ENCODE measurements at places on chromosomes 12 and 14.

GRCh38 chr12:87259391-87259790 is 769.8 kb downstream of the C12orf50 start:
- no peak for DNase-seq

GRCh38 chr14:59961518-59962062 is 41.6 kb downstream of the LRRC9 start:
- no peak for DNase-seq

- DNase-seq = no peak
Observed at GRCh38 chr14:90642244-90642717, 173.9 kb downstream of the TTC7B start.

DNA sequence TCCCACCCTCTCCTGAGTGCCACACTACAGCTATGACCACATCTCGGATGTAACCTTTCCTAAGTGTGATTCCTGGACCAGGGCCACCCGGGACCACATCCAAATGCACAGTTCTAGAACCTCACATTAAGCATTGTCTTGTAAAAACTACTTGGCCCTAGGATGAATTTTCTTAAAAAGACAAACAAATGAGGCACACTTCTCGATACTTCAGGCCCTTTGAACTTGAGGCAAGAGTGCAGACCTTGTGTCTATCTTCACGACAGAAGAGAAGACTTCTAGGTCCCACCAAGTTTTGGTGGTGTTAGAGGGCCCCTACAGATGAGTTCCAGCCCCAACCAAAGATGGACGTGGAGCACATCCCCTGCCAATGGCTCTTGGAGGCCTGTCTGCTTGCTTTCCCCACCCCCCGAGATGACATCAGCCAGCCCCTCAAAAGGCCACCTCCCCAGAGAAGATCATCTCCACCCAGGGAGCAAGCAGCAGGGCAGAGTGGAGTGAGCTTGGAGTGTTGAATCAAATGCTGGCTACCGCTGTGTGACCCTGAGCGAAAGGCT is 9.3 kb downstream of the ISCU start:
- DNase-seq = no peak

DNA sequence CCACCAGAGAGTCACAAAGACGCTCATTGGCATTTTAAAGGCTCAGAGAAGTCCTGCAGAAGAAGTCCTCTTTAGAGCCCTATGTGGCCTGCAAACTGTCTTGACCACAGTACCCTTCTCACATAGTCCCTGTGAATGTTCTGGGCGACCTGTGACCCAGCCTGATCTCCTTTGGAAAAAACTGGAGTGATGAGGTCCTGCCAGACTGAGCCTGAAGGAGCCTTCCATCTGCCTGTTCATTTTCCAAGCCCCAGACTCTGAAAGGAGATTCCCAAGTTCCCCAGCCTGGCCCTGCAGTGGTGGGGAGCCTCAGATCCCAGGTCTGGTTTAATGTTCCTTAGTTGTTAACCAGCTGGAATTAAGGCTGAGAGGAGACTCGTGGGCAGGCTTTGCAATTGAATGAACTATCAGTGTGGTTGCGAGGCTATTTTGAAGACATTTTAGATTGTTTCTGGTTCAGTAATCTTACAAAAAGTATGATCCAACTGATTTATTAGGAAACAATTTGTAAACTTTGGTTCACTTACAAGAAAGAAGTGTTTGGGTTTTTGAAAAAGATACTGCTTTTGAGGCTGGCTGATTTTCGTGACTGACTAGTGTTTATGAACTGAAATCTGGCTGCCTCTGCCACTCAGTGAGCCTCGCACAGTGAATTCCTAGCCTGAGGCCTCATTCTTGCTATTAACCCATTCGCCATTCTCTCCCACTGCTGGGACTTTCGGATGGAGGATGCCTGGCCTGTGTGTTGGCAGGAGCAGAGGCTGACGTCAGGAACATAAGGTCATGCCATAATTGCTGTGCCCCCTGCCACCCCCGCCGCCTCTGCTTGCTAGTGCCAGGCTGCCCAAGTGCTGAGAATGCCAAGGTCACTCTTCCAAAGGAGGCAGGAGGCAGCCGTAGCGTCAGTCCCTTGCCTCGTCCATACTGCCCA is 249.0 kb downstream of the CACNA1C start:
- DNase-seq = no peak

GRCh38 chr12:75227132-75227531 is 17.5 kb upstream of the KCNC2 start:
- no peak for DNase-seq

DNA sequence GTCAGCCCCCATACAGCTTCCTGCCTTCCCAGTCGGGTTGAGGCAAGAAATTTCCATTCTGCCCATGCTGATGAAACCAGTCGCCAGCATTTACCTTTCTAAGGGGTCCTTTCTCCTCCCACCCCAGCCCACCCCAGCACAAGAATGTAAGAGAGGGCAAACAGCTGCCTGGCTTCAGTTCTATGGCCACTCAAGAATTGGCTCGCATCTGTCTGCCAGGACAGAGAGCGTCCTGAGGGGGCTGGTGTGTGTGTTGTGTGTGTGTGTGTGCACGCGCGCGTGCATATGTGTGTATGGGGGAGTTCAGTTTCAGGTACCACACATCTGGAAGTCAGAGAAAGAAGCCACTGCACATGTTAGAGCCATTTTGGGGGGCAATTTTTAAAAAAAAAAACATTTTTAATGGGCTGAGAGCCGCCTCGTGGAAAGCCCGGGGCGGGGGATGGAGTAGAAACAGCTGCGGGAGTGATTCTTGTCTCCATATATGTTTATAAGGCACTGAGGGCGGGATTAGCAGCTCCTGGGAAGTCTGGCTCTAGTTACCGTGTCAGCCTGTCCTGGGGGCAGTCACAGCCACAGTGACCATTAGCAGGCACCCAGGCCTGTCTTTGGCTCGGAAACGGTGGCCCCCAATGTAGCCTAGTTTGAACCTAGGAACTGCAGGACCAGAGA is at the start of gene WNT5B:
Gene WNT5B (plus strand): TSS at position 566 of the 672 bp plus-strand sequence. CDS start 2,124 bp downstream, outside the sequence.
- DNase-seq = no peak

GRCh38 chr12:21655591-21655990 is 2.1 kb downstream of the LDHB start:
- no peak for DNase-seq

DNA sequence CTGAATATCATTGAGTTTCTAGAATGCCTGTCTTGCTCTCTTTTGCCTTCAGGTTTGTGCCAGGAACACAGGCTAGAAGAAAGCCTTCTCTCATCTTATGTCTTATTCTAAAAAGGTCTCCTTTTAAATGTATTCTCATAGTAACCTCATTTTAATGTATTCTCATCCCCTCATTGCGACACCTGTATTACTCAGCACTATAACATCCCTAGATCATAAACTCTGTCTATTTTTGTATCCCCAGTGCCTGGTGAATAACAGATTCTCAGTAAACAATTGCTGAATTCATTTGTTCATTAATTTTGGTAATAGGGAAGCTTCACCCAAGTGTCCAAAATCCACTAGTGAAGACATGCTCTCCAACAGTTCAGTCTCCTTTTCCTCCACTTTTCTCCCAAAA is 8.8 kb upstream of the LRRK2 start:
- DNase-seq = no peak

- no peak for DNase-seq
Observed at GRCh38 chr12:65300679-65301349, 22.3 kb downstream of the MSRB3 start.

DNA sequence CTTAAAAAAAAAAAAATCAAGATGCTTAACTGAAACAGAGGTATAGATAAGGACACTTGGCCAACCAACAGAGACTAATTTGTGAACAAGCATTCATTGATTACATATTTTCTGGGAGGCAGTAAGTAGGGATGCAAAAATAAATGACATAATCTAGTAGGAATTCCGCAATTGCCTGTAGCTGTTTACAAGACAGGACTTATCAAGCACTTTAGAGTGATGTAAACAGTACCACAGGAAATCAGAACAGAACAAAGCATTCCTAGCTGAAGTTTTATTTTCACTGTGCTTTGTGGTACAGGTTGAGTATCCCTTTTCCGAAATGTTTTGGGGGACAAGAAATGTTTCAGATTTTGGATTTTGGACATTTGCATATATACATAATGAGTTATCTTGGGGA is 68.2 kb upstream of the FGD4 start:
- no peak for DNase-seq

GRCh38 chr14:103133210-103134140 is 10.2 kb downstream of the TNFAIP2 start:
- no peak for DNase-seq

GRCh38 chr12:66392266-66392915 is 90.1 kb downstream of the HELB start:
- DNase-seq = no peak

GRCh38 chr14:100775351-100775830 is 48.7 kb downstream of the DLK1 start:
- DNase-seq = no peak

GRCh38 chr12:104680070-104680469 is 223.3 kb downstream of the CHST11 start:
- no peak for DNase-seq

DNA sequence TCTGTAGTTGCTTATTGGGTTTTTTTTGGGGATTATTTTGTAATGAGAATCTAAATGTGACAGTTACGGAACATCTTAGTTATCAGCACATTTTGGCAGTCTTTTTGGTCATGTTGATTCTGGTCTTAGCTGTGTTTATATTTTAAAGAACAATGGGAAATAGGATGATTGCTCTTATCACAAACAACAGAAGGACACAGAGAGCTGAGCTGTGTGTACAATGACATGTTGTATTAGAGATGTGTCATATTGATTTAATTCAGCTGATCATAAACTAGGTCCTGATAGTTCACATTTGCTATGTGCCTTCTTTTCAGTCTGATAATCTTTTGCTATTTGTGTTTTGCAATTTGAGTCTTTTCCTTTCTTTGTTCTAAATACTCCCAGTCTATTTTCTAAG is 781.7 kb downstream of the TRHDE start:
- no peak for DNase-seq

DNA sequence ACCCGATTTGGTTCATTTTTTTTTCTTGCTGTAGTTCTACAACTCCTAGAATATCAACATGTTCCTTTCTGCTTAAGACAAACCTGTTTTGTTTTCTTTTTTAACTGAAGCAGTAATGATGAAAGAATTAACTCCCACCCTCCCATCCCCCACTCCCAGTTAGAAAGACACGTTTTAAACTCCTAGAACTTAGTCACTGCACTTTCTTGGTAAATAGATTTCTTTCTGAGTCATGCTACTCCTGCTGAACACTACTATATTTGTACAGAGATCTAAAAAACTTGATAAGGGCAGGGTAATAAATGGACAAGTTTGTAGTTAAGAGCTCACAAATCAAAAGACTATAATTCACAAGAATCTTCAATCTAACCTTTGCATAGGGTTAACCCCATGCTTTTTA is 118.9 kb upstream of the PTPRB start:
- no peak for DNase-seq

GRCh38 chr14:97791906-97792305 is 994.7 kb downstream of the VRK1 start:
- no peak for DNase-seq

DNA sequence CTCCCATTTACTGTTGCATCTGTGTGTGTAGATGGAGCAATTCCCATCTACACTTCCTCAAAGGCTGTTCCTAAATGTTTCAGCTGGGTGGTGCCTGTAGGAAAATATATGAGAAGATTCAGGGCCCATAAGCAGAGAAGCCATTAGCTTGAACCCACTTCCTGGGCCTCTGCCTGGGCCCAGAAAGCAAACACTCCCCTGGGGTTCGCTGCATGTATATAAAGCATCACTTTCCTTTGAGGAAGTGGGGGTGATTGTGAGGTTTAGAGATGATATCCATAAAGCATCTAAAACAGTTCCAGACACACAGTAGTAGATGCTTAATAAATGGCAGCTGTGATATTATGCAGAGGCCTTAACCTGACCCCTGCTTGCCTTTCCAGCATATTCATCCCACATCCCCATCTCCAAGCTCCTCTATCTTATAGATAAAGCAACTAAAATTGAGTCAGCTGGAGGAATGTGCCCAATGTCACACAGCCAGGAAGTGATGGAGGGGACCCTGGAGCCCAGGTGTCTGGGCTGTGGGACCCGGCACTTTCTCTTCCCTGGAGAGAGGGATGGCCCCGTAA is 280.0 kb upstream of the CRY1 start:
- no peak for DNase-seq

- no peak for DNase-seq
Observed at GRCh38 chr12:25347716-25348592, 97.2 kb upstream of the KRAS start.

DNA sequence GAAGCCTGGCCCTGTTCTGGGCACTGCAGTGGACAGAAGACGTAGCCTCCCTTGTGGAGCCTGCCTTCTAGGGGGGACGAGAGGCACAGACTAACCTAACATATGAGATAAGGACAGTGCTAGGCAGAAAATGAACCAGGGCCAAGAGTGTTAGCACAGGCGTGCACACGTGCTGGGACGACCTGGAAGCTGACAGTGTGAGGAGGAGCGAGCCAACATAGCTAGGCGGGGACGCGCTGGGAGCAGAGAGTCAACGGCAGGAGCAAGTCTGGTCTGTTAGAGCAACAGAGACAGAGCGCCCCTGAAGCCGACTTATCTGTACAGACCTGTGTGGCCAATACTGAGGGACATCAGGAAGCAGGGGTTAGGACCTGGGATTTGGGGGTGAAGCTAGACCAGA is 8.0 kb downstream of the PXMP2 start:
- DNase-seq = no peak

DNA sequence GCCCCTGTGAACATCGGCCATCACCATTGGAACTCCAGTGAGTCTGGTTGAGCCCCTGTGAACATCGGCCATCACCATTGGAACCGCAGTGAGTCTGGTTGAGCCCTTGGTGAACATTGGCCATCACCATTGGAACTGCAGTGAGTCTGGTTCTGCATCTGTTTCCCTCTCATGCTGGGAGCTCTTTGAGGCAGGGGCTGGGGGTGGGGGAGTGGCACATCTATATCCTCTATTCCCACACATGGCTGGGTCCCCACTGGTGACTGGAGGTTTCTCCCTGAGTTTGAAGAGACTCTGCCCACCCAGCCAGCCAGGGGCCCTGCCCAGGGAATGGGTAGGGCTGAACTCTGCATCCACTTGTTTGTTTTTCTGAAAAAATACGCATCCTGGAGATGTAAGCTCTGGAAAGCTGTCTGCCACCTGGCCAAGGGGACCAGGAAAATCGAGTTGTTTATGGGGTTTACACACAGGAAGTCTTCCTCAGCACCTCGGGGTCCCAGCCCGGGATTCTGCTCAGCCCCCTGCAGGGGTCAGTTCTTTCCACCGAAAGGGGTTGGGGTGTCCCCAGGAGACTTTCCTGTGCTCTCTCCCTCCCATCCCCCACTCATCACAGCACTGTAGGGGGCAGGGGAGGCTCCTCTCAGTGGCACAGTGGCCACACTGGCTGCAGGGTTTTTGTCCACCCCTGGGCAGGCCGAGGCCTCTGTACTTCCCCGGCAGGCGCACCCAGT is 170.5 kb upstream of the GSC start:
- DNase-seq = no peak
